ENCODE measurements at places on chromosomes 4 and X.

GRCh38 chr4:82624819-82625218 lies 63.0 kb upstream of the TMEM150C start:
- DNase-seq, result peak; percentile 50

- no peak for DNase-seq
These were observed 10.7 kb upstream of the FBXL5 start for GRCh38 chr4:15665753-15666365.

DNA sequence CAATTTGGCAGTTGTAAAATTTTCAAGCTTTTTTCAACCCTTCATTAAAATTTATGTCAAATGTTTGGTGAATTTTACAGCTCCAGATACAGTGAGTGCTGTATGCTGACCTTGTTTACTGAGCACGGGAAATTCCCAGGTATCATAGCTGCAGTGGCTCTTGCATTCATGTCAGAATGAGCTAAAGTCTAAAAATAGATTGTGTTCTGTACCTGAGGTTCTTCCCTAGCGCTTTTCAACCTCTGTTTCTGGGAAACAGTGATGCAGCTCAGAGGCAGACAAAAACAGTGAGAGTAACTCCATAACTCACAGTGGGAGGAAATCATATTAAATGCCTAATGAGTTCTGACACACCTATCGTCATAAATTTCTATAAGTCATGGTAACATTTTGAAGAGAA lies 393.8 kb upstream of the GNPDA2 start:
- no peak for DNase-seq

- DNase-seq, result peak; percentile 3
These were observed 41.9 kb downstream of the HELQ start for GRCh38 chr4:83413676-83414075.

- no peak for DNase-seq
These were observed at the start of gene TACR3 for GRCh38 chr4:103719830-103720207. TACR3 (minus strand) TSS chr4:103719985; CDS start chr4:103719675, 310 bp downstream.

DNA sequence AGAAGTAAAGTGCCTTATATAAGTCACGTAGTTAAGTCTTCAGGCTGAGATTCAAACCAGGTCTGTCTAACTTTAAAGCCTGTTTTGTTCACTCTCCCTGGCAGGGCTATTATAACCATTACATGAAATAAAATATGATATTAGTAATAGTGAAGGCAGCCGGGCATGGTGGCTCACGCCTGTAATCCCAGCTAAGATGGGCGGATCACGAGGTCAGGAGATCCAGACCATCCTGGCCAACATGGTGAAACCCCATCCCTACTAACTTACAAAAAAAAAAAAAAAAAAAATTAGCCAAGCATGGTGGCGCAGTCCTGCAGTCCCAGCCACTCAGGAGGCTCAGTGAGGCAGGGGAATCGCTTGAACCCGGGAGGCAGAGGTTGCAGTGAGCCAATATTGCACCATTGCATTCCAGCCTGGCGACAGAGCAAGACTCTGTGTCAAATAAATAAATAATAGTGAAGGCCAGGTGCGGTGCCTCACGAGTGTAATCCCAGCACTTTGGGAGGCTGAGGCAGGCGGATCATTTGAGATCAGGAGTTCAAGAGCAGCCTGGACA lies 22.1 kb upstream of the SOWAHD start:
- DNase-seq, result peak; percentile 28

DNA sequence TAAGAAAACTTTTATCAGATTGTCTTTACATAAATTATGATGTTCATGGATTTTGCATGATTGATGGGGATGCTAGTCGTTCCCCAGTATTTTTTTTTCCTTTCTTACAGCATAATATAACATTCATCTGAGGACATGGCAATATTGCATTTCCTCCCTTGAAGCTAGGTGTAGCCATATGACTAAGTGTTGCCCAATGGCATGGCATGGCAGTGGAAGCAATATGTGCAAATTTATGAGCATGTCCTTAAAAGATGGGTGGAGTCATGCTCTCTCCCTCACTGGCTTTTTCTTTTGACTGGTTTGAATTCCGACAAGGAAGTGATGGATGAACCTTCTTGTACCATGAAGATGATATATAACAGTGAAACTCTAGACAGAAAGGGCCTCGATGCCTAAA lies 96.3 kb downstream of the BANK1 start:
- DNase-seq, result no peak

DNA sequence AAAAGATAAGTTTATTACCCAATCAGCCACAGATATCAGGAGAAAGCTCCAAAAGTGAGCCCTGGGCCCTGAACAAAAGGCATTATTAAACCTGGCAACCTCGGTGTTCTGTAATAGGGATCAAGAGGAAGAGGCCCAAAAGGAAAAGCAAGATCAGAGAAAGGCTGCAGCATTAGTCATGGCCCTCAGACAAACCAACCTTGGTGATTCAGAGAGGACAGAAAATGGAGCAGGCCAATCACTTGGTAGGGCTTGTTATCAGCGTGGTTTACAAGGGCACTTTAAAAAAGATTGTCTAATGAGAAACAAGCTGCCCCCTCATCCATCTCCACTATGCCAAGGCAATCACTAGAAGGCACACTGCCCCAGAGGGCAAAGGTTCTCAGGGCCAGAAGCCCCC lies 75.7 kb downstream of the AGTR2 start:
- peak; percentile 1 for DNase-seq

GRCh38 chr4:187416216-187416615 lies 579.4 kb upstream of the ZFP42 start:
- no peak for DNase-seq

- DNase-seq, result peak; percentile 42
These were observed 38.6 kb downstream of the LNX1 start for GRCh38 chr4:53552711-53553110.

DNA sequence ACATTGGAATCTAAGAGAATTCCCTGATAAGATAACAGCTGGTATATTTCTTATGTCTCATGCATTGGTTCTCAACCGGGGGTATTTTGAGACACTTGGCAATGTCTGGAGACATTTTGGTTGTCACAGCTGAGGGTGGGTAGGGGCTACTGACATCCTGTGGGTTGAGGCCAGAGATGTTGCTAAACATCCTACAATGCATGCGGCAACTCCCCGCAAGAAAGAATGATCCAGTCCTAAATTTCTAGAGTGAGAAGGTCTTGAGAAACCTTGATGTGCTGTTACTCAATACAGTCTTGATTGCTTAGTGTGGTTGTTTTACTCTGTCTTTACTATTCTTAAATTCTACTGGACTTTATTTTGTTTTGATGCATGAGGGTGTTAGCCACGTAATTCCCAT lies 287.2 kb downstream of the FRMPD4 start:
- DNase-seq, result no peak

- peak; percentile 51 for DNase-seq
These were observed 27.5 kb upstream of the PCDH18 start for GRCh38 chr4:137559801-137560200.

DNA sequence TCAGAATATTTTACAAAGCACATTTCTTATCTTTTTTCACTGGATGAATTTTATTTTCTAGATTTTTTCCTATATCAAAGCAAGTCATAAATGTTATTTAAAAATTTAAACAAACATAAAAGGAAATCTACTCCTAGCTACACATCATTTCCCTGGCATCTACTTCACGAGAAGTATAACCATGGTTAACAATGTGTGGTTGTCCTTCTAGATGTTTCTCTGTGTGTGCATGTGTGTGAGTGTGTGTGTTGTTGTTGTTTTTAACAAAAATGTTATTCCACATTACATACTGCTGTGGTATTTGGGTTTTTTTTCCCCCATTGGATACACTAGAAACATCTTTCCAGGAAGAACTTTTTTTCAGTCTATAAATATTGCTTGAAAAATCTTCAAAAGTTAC lies 103.1 kb downstream of the CHIC2 start:
- DNase-seq, result peak; percentile 38

DNA sequence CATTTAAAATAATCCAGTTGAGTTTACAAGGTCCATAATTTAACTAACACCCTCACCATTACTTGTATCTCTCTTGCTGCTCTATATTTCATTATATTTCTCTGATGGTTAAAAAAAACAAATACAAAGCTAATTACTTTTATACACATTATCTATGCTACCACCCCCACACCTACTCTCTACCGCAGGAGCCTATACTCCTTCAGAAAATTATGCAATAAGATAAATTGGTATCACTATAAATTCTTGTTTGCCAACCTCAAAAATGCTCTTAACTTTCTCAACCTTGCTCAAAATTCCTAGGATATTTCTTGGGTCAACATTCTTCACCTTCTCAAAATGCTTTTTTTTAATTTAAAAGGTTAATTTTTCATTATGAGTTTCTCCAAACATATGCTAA lies 282.7 kb downstream of the KCTD8 start:
- DNase-seq, result no peak

DNA sequence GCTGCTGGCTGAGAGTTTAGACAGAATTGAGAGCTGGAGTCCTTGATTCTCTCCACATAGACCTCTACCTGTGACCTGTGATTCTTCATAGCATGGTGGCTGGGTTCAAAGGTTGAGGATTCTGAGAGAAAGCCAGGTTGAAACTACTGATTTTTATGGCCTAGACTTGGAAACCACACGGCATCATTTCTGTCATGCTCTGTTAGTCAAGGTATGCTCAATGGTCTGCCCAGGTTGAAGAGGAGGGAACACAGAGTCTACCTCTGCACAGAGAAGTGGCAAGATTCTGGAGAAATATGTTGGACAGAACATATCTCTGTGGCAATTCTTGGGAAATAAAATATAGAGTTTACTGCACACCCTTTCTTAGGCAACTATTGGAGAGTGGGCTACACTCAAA lies 57.2 kb upstream of the CXorf66 start:
- no peak for DNase-seq

DNA sequence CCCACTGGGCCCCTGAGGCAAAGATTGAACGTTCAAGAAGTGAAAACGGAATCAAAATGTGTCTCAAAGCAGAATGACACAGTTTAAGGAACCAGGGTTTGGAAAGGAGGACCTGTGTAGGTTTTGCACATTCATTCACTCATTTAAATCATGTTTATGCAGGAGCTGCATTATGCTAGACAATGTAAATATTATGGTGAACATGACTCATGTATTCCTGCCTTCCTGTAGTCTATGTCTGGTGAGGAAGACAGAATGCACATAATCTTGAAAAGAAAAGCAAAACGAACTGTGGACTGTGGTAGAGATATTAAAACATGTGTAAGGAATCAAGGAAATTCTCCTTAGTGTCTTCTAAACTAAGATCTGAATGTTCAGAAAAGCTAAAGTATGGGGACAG lies 311.8 kb upstream of the SMIM31 start:
- DNase-seq, result no peak

DNA sequence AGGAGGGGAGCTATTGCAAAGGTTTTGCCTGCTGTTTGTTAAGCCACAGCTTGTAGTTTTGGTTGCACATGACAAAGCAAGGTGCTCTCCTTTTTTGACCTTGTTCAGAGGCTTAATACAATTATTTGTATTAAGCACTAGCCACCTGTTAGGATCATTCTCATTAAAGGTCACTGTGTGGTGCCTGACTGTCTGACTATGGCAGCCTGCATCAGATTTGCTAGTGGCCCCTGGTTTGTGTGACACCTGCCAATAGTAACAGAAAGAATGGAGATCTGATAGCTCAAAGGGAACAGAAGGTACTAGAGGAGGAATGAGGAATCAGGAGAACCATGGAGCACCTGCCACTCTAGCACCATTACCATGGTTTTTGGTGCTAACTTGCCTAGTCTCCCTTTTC lies 102.5 kb downstream of the POLA1 start:
- DNase-seq, result no peak

- peak; percentile 4 for DNase-seq
These were observed 7.8 kb upstream of the HPSE start for GRCh38 chr4:83342476-83342875.

DNA sequence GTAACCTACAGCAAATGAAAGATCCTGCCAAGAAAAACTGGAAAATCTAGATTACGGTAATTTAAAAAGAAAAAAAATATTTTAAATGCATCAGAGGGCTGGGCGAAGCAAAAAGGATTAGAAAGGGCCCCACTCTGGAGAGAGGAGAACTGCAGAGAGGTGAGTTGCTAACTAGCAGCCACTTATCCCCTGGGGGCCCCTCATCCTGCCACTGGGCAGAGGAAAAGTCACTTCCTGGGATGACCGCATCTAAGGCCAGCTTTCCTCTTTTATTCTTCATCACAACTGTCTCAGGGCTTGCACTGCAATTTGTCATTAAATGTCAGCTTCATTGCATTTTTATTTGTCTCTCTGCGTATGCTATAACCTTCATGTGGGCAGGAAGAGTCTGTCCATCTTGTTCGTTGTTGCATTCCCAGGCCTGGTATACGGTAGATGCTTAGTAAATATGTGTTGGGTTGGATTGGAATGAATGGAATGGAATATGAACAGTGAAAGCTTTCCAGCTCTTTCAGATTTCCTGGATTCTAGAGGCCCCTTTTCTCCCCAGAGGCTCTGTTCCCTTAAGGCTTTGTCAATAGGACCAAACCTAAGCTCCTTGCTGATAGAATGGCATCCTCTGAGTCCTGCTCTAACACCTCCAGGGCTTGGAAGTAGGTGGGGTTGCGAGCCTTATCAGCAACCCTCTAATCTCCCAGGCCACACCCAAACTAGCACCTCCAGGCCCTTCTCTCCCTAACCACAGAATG lies 58.9 kb downstream of the TLR10 start:
- peak; percentile 63 for DNase-seq

- peak; percentile 1 for DNase-seq
These were observed 738.6 kb downstream of the PCDH7 start for GRCh38 chr4:31458813-31459212.

- DNase-seq, result peak; percentile 93
These were observed 19.7 kb downstream of the MAEA start for GRCh38 chr4:1309261-1310010.

GRCh38 chrX:74450803-74451449 lies 29.6 kb downstream of the SLC16A2 start:
- DNase-seq, result peak; percentile 92

DNA sequence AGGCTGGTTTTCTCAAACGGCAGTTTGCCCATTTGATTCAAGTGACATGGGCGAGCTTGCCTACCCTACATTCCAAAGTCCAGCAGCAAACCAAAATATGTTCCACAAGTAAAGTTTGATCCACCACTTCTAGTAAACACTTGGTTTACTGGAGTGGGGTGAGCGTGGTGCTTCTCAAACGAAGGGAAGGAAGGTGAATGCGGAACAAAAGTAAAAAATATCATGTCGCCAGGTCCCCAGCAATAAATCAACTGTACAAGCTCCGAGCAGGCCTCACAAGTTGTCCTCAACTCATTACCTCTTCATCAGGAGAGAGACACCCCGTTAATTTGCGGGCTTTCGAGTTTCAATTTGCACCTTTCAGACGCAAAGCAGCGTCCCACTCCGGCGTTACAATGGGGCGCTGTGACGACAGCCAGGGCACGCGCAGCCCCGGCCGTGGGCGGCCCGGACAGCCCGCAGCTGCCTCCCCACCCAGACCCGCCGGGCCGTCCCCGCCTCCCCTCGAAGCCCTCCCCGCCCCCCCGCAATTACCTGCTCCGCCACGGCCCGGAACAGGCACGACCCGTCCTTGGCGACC lies 1.0 kb downstream of the OTUD4 start:
- DNase-seq, result peak; percentile 44

GRCh38 chr4:163666332-163666873 lies 171.9 kb downstream of the TMA16 start:
- DNase-seq, result no peak

DNA sequence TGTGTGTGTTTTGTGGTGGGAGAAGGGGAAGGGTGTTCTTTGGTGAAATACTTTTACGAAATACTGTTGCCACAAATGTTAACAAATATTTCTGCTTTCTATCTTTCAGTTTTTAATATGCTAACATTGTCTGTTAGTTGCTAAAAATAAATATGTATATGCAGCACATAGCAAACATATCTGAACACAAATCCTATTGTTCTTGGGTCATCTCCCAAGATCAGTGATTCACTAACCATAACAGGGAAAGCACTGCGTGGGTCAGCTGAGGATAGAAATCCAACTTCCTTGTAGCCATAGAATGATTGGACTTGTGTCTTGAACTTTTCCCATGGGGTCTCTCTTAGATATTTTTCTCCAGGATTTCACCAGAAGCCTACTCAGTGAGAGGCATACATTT lies 250.3 kb upstream of the FAM47A start:
- DNase-seq, result peak; percentile 18
